Right ventricle myocardium superior (tissue), 1 donor: ENCODE measurements at places on chromosomes 7 and 10. TPM values are rescaled to one million over a fixed set of nuclear protein-coding genes. Genes with fewer than 3 reads are reported as not detected.

Gene FKBP6
- not detected for total RNA-seq

Gene PPP1R17
- not detected for total RNA-seq

Gene STAG3
- total RNA-seq = 0.94 TPM

Gene SVOPL
- total RNA-seq = not detected
